Stimulated activated naive CD8-positive, alpha-beta T cell treated with anti-CD3 and anti-CD28 coated beads, Interleukin-15, Interleukin-2, amounts not matched to agents 100 U/mL and 50 U/mL, for 24 hours (primary cell): ENCODE measurements at places on chromosomes 5 and 9.

DNA sequence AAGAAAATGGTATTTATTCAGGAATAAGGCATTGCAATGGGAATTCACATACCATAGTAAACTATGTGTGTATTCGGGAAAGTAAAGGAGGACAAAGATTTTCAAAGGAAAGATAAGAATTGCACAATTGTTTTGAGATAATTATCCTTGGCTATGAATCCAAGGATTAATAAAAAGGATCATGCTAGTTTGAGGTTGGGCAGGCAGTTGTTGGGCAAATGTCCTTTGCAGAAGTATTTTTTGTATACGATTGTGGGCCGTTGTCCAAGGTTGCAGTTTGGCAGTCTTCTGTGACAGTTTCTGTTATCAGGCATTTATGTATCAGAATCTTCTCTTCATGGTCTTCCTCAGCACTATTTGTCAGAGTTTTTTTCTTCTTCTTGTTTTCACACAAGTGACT is 10.6 kb upstream of the UBAP2 start:
- DNase-seq = no peak

DNA sequence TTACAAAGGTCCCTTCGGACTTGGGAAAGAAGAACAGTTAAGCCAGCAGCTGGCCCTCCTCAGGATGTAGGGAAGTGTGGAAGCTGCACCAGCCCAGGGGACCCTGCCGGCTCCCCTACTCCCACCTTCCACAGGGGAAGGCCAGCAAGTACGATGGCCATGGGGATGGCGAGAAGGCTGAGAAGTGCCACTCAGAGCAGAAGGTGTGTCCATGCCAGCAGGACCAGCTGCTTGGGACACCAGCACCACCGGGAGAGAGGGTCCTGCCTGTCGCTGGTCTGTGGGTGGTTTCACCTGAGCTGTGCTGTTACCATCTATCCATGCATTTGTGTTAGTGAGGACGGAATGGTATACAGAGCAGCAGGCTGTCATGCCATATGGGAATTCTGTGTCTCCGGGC is 148.6 kb upstream of the PHYKPL start:
- DNase-seq = no peak

DNA sequence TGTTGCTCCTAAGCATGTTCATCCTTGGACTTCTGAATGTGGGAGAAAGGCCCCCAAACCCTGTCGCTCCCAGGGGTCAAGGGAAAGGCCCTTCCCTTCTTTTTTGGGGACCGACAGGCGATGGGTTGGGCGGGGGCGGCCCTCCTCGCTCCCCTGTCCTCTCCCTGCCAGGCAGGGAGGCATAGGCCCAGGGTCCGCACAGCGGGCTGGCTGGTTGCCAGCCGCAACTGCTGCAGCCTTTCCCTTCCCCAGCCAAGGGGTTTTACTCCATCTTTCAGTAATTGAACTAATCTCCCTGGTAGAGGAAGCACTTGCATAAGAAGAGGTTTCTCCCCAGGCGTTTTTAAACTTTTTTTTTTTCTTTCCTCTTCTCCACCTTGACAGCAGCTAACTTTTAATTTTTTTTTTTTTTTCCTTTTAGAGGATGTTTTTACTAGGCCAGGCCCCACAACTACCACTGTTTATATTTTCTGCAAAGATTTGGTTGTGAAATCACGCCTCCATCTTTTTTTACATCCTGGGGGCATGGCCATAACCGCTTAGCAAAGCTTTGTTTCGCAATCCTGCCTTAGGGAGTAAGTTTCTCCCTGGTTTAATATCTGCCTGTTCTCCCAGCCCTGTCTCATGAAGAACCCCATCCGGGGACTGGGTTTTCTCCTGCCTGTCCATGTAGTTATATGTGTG is 216.9 kb upstream of the ZNF608 start:
- no peak for DNase-seq

DNA sequence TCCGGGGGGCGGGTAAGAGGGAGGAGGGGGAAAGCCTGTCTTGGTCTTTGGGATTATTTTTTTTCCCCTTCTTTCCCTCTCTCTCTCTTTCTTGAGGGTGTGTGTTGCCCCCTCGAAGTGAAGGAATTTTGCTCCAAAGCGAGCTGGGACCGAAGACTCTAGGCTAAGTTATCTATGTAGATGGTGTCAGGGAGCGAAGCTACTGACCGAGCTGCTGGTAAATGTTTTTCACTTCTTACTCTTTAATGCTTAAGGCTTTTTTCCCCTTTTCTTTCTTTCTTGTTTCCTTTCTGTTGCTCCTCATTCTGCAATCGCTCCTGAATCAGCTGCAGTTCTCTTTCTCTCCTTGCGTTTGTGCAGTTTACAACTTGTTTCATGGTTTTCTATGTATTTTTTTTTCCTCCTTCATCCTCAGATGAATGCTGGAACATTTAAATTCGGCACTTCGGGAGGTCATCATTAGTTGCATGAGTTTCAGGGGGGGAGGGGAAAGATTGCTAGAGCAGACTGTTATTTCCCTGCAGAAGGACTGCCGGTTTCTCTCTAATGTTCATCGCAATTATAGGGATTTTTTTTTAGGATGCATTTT is 1312.0 kb upstream of the WWC1 start:
- DNase-seq = no peak

DNA sequence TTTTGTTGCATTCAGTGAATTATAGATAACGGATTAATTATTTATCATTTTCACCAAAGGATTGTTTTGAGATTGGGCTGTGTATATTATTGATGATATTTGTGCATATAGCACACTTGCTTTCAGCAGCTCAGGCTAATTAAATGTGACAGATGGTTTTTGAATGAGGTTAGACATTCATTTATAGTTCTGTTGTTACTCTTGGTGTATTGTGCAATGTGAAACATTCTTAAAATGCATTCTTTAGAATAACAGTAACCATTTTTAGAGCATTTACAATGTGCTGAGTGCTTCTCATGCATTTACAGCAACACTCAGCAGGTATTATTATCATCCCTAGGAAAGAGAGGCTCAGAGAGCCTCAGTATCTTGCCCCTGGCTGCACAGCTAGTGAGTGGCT is 23.8 kb downstream of the NANS start:
- no peak for DNase-seq

GRCh38 chr9:79883073-79883645 is 311.4 kb downstream of the TLE4 start:
- DNase-seq = peak; percentile 62

- no peak for DNase-seq
Measured at GRCh38 chr9:26193237-26193636, 515.0 kb upstream of the TUSC1 start.

DNA sequence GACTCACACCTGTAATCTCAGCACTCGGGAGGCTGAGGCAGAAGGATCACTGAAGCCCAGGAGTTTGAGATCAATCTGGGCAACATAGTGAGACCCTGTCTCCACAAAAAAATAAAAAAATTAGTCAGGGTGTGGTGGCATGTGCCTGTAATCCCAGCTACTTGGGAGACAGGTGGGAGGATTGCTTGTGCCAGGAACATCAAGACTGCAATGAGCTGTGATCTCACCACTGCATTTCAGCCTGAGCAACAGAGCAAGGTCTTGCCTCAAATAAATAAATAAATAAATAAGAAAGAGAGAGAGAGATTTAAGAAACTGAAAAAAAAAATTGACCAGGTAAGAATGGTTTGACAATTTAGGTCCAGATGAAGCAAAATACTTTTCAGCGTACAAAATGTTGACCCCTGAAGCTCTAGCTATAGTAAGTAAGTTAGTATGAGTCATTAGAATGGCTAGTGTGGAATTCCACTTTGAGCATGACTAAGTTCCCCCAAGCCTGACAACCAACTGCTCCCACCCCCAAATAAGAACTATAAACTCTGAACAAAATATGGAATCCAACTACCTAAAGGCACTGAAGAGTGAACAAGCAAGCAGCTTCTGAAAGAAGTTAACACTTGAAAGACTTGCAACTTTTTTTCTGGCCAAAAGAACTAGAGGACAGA is 217.8 kb upstream of the TLE4 start:
- DNase-seq = no peak

DNA sequence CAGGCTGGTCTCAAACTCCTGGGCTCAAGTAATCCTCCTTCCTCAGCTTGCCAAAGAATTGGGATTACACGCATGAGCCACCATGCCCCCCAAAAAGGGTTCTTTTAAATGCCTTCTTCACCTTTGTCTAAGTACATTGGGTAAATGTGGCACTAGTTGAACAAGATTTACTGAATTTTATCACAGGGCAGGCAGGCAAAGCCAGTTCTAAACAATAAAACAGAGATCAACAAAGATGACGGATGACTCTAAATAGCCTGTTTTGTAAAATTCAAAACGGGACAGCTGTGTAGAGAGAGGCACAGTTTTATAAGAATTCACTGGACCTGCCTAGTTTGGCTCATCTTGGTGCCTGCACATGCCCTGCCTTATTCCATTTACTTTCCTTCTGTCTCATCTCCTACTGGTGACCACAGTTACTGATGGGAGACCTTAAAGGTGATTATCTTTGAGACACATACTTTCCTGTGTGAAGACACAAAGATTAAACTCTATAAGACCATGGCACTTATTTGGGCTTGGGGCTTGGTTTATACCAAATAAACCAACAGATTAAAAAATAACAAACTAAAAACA is 149.6 kb upstream of the DMRT1 start:
- DNase-seq = no peak
